Esophagus muscularis mucosa (tissue), 4 donors: ENCODE measurements at places on chromosomes 12 and 14.

DNA sequence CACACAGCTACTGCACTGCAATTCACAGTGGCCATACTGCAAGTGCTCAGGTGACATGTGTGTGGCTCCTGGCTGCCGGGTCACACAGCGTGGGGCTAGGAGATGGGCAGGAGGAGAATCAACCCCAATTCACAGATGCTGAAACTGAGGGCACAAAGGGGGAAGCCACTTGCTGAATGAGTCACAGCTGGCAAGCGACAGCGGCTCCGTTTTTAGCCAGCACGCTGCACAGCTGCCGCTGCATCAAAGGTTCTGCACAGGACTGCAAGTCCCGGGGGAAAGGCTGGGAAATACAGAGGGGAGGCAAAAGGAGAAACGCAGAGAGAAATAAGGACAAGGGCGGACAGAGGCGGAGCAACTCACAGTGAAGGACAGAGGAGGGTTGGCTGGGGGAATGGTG is 57.9 kb downstream of the KDM2B start:
- DNase-seq = no peak

GRCh38 chr12:119296535-119296934 is 38.0 kb upstream of the CCDC60 start:
- DNase-seq = no peak

- DNase-seq = no peak
Measured at GRCh38 chr12:131002216-131002631, 48.5 kb downstream of the ADGRD1 start.

GRCh38 chr12:79262938-79263337 is 398.4 kb downstream of the SYT1 start:
- DNase-seq = no peak

DNA sequence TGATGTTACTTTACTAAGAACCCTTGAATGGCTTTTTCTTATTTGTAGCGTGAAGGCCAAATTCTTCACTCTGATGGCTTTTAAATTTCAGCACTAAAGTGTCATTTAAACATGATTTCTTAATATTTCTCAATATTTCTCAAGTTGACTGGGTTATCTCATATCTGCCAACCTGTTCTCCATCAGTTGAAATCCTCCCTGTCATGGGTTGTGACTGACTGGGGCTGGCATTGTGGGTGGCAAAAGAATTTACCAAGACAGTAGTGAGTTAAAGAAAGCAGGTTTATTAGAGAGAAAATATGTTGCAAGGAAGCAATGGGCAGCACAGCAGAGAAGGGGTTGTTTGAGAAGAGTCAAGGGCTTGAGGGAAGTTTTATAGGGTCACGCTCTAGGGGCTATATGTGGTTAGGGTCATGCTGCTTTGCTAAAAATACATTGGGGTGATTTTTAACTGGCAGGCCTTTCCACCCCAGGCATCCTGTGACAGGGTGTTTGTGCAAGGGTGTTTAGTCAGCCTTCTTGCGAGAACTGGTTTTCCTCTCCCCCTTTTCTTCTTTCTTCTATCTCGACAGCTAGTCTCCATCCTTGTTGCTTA is 232.8 kb upstream of the SEL1L start:
- DNase-seq = no peak

DNA sequence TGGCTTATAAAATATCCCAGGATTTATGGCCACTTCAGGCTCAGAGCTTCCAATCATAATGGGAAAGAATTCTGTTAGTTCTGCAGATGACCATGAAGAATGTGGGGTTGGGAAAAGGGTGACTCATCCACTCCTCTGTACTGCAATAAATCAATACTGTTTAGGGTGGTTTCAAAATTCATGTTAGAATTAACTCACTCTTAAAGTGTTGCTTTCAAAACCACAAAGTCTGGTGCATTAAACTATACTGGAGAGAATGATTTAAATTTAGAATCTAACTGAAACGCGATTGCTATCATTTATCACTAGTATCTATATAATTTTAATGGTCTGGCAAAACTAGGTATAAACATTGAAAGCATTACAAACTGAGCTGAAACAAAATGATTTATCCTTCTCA is 798 bp downstream of the CCDC198 start:
- no peak for DNase-seq

GRCh38 chr14:63933711-63934110 is 80.9 kb downstream of the SYNE2 start:
- peak; percentile 7 for DNase-seq

DNA sequence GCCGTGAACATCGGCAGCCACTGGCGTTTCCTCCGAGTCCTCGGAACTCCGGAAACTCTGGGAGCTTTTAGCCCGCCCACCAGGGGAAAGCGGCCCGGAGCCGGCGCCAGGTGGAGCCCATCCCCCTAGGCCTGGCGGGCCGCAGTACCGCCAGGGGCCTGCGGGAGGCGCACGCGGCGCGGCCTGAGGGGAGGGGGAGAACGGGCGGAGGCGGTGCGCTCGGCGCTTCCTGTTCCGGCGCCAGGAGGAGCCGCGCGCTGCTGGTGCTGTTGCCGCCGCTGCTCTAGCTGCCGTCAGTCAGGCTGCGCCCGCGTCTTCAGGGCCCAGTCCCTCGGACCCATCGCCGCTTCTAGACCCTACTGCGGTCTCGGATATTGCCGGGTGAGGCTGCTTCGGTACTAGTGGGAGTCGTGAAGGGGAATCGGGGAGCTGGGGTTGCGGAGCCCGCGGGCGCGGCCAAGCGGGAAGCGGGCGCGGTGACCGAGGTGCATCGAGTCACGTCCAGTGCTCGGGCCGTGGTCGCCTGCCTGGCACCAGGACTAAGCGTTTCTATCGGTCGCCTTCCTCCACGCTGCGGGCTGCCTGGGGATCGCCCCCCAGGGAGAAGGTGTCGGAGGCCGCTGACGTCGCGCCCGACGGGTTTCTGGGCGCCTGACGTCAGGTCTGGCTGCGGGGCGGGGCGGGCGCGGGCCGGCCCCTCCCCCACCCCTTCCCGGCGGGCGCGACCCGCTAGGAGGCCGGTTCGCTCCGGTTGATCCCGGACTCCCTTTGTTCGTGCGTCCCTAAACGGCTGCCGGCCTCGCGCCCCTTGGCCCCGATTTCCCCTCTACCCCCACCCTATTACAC is at the start of gene MAPK1IP1L:
Gene MAPK1IP1L, plus strand, starts transcription at position 225 of the 846 bp plus-strand sequence. CDS start 10,037 bp downstream, outside the sequence.
- peak; percentile 96 for DNase-seq

DNA sequence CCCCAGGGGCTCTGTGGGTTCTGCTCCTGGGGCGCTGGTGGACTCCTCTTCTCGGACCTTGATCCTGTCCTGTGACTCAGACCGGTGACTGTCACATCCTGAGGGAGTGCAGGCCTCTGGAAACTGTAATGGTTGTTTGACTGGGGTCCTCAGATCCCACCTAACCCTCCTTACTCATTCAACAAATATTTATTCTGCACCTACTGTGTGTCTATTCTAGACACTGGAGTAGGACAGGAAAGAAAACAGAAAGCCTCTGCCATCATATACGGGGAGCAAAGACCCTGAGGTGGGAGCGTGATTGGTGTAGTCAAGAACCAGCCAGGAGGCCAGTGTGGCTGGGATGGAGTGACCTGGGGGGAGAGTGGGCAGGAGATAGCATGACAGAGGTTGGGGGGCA is 47.6 kb downstream of the ESRRB start:
- no peak for DNase-seq
